ENCODE measurements at places on chromosomes 2 and 18.
A peak's percentile ranks its signal among the peaks of the same experiment; 100 is the strongest.

GRCh38 chr2:196113061-196113974 lies 44.7 kb upstream of the DNAH7 start:
- DNase-seq, result peak; percentile 24

- no peak for DNase-seq
These were observed 54.5 kb downstream of the MAP4K4 start for GRCh38 chr2:101751875-101752619.

GRCh38 chr2:42421601-42422239 lies 60.7 kb upstream of the COX7A2L start:
- DNase-seq, result no peak

DNA sequence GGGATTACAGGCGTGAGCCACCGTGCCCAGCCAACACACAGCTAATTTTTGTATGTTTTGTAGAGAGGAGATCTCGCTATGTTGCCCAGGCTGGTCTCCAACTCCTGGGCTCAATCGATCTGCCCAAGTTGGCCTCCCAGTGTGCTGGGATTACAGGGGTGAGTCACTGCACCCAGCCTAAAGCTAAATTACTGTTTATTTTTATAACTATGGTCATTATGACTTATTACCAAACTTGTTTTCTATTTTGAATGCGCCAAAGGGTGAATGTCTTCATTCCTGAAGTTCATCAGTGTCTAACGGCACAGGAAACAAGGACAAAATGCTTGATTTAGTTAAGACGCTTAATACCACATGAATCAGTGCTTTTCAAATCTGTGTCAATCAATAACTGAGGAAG lies 38.9 kb upstream of the GREB1L start:
- DNase-seq, result no peak

- DNase-seq, result no peak
These were observed 24.5 kb upstream of the STAM2 start for GRCh38 chr2:152200101-152200500.

GRCh38 chr18:5297597-5297996 lies 2.1 kb upstream of the ZBTB14 start:
- no peak for DNase-seq

- no peak for DNase-seq
These were observed 558.8 kb upstream of the CDH2 start for GRCh38 chr18:28735731-28736130.
